Keratinocyte (primary cell): ENCODE measurements at places on chromosomes 1 and 21.

DNA sequence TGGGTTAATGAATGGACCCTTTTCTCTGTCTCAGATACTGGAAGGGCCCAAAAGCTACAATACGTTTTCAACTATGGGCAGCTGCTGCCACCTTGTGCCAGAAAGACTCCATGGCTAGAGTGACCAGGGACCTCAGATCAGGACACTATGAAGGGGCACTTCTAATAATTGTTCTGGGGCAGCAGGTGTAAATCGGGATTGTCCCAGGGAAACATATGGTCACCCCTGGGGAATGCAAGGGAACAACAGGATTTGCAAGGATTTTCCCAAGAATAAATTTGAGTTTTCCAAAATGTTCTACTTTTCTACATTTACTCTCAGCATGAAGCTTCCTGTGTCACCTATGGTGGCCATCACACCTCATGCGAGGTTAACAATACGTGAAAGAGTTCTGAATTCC, 12.0 kb upstream of the FCAMR start:
- no peak for DNase-seq

DNA sequence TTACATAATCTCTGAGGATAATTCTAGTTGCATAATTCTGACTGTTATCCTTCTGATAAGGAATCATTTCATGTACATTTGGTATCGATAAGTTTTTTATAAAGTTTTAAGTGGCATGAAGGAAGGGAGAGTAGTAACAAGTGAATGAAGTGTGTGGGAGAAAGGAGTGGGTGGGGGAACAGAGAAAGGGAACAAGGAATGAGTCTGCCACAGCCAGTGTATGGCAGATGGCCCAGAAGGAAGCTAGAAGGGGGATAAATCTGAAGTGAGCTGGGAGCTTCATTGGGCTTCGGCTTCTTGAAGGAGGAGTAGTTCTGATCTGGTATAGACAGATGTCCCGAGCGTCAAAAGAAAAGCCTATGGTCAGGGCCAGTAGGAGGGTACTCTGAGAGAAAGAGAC, 18.6 kb downstream of the ZBTB40 start:
- DNase-seq, result no peak

GRCh38 chr21:41651406-41651805, 115.4 kb downstream of the RIPK4 start:
- DNase-seq, result no peak

DNA sequence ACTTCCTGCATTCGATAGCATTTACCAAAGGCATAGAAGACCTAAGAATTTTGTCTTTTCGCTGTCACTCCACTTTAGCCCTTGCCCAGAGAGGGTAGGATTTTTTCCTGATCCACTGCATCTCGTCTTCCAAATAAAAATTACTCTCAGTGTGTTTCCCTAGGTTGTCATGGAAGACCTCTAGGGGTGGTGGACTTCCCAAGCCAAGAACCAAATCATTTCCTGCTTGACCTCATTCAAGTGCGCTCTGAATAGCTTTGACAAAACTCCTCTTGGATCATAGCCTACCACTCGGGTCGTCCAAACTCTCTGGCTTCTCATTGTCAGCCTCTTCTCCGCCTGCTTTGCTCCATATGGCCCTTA, 431 bp upstream of the C1orf52 start:
- no peak for DNase-seq

DNA sequence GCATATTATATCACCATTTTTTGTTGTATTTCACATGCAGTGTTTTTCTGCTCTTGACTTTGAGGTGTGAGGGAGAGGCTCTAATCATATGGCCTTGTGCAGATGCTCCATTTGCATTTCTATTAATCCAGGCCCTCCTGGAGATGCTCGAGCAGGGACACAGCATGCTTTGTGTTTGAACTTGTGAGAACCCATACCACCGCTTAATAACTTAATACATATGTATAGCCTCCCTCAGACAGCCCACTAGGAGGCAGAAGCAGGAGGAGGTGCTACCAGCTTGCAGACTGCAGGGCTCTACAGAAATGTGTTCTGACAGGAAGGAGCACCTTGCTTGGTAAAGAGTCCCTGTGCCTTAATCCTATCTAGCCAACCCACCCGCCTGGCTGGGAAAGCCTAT, 155.2 kb downstream of the BARHL2 start:
- no peak for DNase-seq

DNA sequence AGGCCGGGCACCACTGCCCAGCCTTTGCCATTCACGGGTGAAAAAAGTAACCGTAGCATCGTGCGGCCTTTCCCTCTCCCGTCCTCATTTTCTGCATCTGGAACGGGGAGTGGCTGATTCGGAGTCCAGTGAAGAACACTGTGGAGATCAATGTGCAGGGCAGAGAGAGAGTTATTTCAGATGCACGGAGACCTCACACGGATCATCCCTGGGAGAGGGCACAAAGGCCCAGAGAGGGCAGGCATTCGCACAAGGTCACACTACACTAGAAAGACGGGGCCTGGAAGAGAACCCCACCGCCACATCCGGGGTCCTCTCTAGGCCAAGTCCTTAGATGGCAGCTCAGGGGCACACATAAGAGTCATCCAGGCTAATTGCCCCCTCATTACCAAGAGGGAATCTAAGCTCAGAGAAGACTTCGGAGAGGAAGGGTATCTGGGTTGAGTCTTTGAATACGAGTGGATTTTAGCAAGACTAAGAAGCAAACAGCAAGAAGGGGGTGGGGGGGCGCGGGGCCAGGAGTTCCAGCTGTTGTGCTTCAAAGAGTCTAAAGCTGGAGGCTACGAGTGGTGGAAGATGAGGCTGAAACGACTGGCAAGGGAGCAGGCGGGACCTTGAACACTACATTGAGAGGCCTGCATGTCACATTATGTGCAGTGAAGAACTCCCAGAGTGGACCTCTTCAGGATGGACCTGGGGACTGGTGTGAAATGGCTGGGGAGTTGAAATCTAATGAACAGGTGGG, 857 bp downstream of the GPX7 start:
- DNase-seq, result no peak

DNA sequence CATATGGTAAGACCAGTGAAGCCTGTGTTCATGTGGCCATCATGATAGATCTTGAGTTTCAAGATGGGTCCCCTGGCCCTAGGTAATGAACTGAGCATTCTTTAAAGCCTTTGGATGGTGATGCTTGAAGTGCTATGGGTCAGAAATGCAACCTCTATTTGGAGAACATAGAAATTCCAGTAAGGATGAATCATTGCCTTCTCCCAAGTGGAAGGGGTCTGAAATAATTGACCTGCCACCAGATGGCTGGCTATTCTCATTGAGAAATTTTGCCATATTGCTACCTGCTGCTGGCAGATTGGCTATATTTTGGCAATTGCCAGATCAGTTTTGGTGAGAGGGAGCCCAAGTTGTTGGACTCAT, 739 bp upstream of the IFI6 start:
- DNase-seq, result no peak

DNA sequence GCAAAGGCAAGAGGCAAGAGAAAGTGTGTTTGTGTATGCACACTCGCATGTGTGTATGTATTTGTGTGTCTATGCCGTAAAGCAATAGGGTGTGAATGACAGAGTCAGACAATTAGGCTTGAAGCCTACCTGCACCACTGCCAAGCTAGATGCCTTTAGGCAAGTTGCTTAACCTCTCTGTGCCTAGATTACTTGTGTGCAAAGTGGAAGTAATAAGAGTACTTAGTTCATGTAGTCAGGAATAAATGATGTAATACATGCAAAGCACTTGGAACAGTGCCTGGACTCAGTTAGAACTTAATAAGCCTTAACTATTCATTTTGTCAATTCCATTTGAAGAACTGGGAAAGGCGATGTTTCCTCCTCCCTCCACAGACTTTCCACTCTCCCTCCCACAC, 31.7 kb downstream of the LAMB3 start:
- peak; percentile 83 for DNase-seq

DNA sequence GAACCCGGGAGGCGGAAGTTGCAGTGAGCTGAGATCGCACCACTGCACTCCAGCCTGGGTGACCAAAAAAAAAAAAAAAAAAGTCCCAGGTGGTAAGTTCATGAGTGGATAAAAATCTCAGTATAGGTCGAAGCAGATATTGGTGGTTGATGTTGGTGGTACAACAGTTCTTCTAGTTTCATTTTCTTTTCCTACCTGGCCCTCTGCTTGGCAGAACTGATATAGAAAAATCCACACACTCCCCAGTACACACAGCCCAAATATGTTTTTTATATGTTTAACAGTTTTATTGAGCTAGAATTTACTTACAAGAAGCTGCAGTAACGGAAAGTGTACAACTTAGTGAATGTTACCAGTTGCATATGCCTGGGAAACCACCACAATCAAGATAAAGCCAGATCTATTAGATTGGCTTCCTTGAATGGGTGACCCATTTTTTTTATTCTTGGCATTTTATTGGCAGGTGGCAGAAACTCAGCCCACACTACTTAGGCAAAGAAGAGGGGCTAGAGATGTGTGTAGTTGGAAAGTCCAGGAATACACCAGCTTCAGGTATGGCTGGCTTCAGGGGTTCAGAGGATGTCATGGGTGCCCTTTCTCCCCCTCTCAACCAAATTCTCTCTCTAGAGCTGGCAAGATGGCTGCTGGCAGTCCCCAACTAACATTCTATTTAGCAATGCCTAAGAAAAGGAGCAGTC, 118.3 kb upstream of the SLC25A33 start:
- no peak for DNase-seq

- no peak for DNase-seq
Observed at GRCh38 chr1:40344597-40344996, 27.5 kb upstream of the COL9A2 start.

DNA sequence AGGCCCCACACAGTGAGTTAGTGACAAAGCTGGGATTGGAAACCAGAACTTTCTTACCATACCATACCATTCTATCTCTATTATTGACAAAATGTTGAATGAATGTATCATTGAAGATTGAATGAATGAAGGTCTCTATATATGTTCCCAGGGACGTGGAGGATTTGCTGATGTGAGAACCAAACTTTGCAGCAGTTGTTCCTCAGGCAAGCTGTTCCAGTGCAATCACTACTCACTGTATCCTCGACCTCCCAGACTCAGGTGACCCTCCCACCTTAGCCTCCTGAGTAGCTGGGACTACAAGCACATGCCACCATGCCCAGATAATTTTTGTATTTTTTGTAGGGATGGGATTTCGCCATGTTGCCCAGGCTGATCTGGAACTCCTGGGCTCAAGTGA, 11.6 kb upstream of the LIN28A start:
- no peak for DNase-seq

GRCh38 chr1:101257500-101258325, 20.9 kb downstream of the S1PR1 start:
- DNase-seq, result no peak

DNA sequence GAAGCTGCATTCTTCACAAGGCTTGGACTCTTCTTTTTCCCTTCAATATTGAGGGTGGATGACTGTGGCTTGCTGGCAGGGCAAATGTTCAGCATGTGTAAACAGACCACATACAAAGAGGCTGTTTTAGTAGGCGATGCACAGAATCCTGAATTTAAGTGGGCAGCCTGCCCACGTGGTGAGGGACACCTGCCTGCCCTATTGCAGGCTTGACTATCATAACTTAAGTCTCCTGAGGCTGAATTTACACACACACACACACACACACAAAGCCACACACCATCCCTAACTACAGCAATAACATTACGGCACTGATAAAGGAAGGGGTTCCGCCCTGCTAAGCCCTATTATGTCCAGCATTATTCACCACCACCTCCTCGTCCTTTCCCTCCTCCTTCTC, 15.9 kb downstream of the SYT2 start:
- no peak for DNase-seq

- DNase-seq, result no peak
Observed at GRCh38 chr1:58047265-58047858, 499.2 kb downstream of the OMA1 start.

DNA sequence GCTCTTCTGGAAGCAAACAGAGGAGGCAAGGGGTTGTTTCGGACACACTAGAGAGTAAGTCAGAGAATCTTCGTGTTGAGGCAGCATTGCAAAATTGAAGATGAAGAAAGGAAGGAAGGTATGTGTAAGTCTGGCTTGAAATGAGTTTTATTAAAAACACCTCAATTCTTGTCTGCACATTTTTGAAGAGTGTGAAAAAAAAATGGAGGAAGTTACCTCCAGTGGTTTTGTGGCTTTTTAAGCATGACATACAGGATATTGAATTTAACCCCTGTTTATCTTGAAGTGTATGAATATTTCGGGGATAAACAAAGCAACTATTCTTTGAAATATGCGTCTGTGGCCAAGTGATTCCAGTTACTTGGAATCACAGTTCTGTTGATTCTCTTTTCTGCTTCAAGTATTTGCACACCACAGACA, 203.2 kb upstream of the SGIP1 start:
- DNase-seq, result no peak

GRCh38 chr1:233599542-233600073, 14.3 kb upstream of the KCNK1 start:
- no peak for DNase-seq

- DNase-seq, result no peak
Observed at GRCh38 chr1:193143285-193143684, 21.5 kb downstream of the CDC73 start.

- DNase-seq, result no peak
Observed at GRCh38 chr1:29390491-29391361, 154.4 kb downstream of the PTPRU start.

- no peak for DNase-seq
Observed at GRCh38 chr1:1547476-1547875, 7.1 kb upstream of the TMEM240 start.

- no peak for DNase-seq
Observed at GRCh38 chr21:26412885-26413284, 160.2 kb downstream of the CYYR1 start.

DNA sequence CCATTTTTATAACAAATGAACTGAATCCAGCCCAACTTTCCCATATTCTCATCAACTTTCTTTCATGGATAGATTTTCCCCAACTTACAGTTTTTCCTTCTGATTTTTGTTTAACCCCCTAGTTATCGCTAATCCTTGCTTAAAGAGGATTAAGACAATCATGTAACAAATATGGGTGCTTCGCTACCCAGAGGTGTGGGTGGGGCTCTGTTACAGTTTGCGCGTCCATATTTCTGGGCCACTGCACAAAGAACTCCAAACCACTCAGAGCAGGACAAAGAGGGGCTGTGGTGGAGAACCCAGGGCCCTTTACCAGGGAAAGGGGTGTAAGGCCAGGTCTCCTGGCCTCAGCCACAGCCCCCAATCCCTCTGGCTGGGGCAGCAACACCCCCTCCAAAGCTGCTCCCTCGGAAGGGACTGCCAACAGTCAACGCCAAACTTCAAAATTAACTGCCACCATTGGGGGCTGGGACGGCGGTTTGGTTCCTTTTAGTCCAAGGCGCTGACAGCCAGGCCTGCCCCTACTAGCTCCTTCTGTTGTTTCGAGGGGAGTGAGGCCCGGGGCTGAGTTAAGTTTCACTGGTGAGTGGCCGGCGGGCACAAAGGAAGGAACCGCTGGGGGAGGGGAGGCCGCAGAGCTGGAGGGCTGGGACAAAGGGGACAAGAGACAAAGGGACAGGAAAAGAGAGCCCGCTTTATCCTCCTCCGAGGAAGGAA, 27.9 kb downstream of the SSBP3 start:
- no peak for DNase-seq
